SK-N-SH (cell line): ENCODE measurements at places on chromosomes 2 and 18.

DNA sequence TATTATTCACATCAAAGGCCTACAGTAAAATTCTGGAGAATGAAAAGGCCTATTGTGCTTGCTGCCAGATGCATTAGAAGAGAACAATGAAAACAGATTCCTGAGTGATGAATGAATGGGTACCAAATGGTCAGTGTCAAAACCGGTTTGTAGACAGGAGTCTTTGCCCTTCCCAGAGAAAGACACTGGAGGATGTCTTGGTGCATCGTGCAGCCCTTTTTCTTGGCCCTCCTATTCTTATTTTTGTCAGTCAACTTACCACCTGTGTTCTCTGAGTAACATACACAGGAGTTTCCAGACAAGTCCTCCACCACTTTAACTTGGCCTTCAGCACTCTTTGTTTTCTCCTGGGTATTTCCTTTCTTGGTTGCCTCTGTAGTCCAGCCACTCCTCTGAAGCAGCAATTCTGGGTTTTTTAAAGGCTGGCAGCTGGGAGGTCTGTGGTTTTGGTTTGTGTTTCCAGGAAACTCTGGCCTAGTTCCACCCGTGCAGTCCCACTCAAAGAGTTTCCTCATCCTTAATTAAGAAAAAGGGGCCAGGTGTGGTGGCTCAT lies 29.4 kb downstream of the PSTPIP2 start:
- DNase-seq: no peak

- DNase-seq: no peak
Measured at GRCh38 chr2:167814881-167815718, 432.3 kb downstream of the STK39 start.

DNA sequence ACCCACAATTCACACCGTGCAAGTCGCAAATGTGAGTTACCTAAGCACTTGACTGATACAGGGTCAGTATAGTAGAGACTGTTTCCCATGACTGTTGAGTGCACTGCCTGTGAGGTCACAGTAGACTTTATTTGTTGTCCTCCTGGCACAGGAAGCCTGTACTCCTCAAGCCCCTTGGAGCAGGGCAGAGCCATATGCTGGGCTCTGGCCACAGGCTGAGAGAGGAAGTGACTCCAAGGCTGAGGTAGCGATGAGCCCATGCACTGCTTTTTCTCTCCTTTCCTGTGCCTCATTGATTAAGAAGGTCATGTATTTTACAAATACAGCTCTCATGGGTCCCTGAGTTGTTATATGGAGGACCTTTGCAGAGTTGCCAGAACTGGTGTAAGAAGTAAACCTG lies 287.7 kb downstream of the SRBD1 start:
- no peak for DNase-seq

GRCh38 chr2:216535454-216535995 lies 36.9 kb downstream of the RPL37A start:
- DNase-seq: no peak

GRCh38 chr2:183541766-183542165 lies 417.5 kb downstream of the NUP35 start:
- DNase-seq: no peak

DNA sequence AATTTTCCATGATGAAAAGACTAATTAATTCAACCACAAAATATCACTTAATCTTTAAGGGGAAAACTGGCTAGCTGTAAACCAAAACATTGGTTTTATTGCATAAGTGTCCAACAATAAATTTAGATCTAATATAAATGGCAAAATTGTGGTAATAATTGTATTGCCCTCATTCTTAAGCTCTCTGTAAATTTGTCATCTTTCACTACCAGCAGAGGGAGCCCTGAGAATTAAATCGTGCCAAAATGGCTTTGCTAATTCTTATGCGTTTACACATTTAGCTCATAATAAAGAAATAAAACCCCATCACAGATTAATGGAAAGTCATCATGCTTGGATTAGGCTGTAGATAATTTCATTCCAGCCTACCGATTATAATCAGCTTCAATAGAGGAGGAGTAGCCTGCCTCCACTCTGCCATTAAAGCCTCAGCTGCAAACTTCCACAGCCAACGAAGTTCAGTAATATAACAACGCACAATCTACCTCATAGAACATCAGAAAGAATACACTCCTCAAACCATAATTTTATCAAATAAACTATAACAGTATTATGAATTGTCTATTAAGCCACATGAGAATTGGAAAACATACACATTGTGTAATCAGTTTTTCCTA lies 70.0 kb upstream of the ATP5MC3 start:
- peak; percentile 40 for DNase-seq

- no peak for DNase-seq
Measured at GRCh38 chr18:3286159-3286558, 24.2 kb downstream of the MYL12B start.

- no peak for DNase-seq
Measured at GRCh38 chr2:134715932-134716643, 2.7 kb downstream of the TMEM163 start.

- DNase-seq: no peak
Measured at GRCh38 chr2:100623033-100623715, 60.4 kb downstream of the PDCL3 start.

DNA sequence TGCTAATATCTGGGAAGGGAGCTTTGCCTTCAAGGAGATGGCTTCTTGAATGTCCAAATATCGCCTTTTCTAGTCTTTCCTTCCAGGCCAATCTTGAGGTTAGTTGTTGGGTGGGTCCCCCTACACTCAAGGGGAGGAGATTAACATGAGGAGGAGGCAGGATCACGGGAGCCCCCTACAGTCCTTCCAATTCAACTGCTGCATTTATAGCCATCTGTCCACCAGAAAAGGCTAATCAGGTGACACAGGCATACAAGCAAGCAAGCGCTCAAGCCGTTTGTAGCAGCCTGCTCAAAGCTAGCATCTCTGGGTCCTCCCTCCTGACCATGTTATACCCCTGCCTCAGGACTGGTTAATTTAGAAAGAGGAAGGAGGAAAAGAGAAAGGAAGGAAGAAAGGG lies 87.6 kb downstream of the MRPS9 start:
- peak; percentile 41 for DNase-seq

DNA sequence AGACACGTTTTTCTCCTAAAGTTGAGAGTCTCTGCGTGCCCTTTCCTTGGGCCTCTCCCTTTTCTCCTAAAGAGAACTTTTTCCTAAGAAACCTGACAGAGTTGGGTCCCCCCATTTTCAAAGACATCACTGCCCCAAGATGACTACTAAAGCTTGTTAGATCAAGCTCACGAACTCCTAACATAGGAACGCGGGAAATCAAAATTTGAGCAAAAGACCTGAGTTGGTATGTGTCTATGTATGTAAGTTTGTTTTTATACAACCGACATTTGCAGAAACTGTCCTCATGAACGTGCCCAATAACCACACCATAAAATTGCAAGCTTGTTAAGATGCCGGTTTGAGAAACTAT lies 1.4 kb downstream of the HOXD13 start:
- no peak for DNase-seq

DNA sequence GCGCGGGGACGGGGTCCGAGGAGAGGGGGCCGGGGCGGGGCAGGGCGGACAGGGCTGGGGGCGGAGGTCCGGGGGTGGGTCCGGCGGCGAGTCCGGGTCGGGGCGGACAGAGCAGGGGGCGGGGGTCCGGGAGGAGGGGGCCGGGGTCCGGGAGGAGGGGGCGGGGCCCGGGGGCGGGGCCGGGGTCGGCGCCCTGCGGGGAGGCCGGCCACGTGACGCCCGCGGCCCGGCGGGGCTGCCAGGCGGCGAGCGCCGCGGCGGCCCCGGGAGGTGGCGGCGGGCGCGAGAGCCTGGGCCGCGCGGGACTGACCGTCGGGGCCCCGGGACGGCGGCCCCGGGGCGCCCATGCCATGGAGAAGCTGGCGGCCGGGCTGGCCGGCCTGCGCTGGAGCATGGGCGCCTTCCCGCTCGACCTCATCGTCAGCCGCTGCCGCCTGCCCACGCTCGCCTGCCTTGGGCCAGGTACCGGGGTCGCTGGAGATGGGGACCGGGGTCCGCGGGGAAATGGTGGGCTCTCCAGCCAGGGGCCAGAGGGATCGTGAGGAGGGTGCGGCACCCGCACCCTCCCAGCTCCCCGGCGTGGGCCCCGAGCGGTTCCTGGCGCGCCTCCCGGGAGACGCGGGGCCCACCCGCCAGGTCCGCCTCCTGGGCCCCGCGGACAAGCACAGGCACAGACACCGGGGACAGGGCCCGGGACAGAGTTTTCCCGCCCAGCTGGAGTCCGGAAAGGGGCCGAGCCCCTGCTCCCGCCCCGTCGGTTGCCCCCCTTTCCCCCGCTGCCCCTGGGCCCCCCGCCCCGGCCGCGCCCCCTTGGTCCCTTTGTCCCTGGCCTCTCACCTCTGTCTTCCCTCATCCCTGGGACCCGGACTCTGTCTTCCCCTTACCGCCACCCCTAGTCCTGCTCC lies at the start of gene GAREM2:
TSS of gene GAREM2 (plus strand) at position 218 of the 905 bp plus-strand sequence. CDS start at position 351, 133 bp downstream.
- DNase-seq: peak; percentile 99

GRCh38 chr2:240598311-240598911 lies 11.9 kb downstream of the CAPN10 start:
- no peak for DNase-seq

GRCh38 chr2:119011162-119011909 lies 69.3 kb downstream of the MARCO start:
- peak; percentile 92 for DNase-seq

DNA sequence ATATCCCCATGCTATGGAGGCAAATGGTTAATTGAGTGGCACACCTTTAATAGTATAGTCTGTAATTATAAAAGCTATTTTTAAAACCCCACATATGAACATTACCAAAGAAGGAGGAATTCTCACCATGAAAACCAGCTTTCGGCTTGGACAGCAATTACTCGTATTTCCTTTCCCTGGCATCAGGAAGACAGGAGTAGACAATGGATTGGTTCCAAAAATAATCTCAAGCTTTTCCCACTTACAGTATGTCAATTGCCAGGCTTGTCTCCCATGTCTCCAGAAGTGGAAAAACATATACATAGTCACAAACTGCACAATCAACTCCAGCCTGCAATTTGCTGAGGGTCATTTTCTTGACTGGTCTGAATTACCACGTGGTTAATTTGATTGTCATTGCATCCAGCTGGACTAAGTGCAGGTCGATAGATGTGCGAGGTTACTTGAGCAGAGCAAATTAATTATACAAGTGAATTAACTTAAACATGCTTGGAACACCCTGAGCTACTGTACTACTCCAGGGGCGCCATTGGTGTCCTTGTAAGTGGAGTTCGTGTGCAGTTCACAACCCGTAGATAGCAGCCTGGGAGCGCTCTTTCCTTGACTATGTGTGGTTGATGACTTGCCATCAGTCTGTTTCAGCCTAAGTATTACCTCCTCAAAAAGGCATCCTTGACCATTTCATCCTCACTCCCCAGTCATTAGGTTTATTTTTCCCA lies 124.3 kb upstream of the PELI1 start:
- no peak for DNase-seq

GRCh38 chr18:26700201-26700600 lies 151.8 kb upstream of the KCTD1 start:
- no peak for DNase-seq

DNA sequence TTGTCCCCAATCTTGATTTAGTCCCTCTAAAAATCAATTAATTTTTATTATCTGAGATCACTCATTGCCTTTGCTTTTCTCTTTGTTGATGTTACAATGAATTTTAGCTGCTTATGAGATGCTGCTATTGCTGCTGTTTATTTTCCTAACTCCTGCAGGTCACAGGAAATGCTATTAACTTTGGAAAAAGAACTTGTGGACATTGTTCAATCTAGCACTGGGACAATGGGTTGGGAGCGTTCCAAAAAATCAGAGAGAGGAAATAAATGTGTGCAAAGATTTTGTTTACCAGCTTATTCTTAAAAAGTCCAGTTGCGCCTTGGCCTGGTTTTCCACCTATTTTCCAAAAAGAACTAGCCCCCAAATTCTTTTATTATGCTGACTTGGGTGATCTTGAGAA lies 268.3 kb downstream of the PTH2R start:
- no peak for DNase-seq

DNA sequence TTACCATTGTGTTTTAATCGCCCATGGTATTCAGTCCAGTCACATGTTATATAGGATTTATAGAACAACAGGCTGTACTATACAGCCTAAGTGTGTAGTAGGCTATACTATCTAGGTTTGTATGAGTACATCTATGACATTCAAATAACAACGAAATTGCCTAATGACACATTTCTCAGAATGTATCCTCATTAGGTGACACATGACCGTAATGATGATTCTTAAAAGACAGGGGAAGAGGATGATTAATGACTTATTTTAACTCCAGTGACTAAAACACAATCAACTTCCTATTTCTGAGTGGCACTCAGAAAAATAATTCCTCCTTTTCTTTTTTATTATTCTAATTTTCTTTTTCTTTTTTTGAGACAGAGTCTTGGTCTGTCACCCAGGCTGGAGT lies 63.0 kb upstream of the ACSL3 start:
- no peak for DNase-seq

DNA sequence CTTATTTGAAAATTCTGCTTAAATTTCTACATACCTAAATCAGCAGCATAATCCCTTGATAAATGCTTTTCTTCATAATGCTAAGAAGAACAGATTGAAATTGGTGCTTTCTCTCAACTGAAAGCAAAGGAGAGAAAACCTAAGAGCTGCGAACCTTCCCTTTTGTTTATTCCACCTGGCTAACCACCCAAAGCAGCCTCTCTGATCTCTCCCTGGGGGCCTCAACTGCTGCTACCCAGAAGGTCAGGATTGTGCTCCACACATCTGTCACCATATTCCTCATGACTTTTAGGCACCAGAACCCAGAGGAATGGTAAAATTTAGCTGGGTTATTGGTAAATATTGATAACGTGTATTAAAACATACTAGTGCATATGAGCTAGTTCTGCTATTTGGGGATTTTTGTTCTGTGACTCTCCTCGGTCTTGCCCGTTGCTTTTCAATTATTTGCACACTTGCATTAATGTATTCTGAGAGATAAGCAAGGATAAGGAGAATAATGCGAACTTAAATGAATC lies 334.1 kb downstream of the RIT2 start:
- DNase-seq: no peak
